Activated CD4-positive, alpha-beta T cell treated with anti-CD3 and anti-CD28 coated beads for 1 hour (primary cell): ENCODE measurements at places on chromosomes 2 and 18.

GRCh38 chr2:204670124-204670523 lies 124.8 kb downstream of the PARD3B start:
- no peak for DNase-seq

DNA sequence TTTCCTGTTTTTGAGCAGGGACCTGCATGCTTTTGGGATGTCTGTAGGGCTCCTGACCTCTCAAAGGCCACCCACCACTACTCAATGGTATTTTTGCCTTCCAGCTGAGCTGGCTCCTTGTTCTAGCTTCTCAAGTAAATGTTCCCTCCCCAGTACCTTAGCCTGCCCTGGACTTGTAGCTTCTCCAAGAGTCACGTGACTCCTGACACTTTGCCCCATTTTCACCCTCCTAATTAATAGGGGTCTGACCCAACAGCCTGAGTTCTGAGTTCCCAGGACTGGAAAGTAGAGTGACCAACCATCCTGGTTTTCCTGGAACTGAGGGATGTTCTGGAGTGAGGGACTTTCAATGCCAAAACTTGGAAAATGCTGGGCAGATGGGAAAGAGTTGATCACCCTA lies 4.0 kb downstream of the LBX2 start:
- DNase-seq = no peak

- no peak for DNase-seq
Observed at GRCh38 chr18:9822587-9823185, 63.1 kb upstream of the TXNDC2 start.

GRCh38 chr18:79778291-79778791 lies 19.4 kb upstream of the KCNG2 start:
- DNase-seq = no peak

GRCh38 chr18:75467281-75467795 lies 39.8 kb upstream of the SMIM21 start:
- DNase-seq = no peak

- DNase-seq = no peak
Observed at GRCh38 chr2:240443891-240444301, 8.4 kb downstream of the GPC1 start.

- DNase-seq = no peak
Observed at GRCh38 chr2:142983174-142983573, 105.7 kb downstream of the KYNU start.

- no peak for DNase-seq
Observed at GRCh38 chr2:232488721-232489300, 1.2 kb upstream of the ECEL1 start.

DNA sequence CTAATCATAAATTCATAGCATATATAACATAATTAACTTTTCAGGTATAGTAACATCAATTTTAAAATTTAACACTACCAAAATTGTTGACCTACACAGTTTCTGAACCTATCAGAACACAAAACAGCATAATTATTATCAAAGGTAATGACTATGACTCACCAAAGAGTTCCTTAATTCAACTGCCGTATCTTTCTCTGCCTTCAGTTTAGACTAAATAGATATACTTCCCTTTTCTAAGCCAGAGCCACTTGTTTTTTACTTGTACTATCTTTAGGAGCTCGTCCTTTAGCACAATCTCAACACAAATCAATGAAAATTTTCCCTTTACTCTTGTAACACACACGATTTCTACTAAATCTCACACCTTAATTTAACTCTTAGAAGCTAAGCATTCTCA lies 54.4 kb downstream of the CCDC88A start:
- no peak for DNase-seq

GRCh38 chr2:21836261-21836660 lies 712.5 kb downstream of the TDRD15 start:
- no peak for DNase-seq

GRCh38 chr2:162199913-162200312 lies 43.3 kb downstream of the FAP start:
- DNase-seq = no peak

GRCh38 chr2:171523088-171524017 lies 1.1 kb downstream of the CYBRD1 start:
- no peak for DNase-seq

GRCh38 chr2:83915381-83915780 lies 543.7 kb downstream of the SUCLG1 start:
- DNase-seq = no peak

- DNase-seq = no peak
Observed at GRCh38 chr2:170113168-170113894, 64.6 kb upstream of the MYO3B start.

DNA sequence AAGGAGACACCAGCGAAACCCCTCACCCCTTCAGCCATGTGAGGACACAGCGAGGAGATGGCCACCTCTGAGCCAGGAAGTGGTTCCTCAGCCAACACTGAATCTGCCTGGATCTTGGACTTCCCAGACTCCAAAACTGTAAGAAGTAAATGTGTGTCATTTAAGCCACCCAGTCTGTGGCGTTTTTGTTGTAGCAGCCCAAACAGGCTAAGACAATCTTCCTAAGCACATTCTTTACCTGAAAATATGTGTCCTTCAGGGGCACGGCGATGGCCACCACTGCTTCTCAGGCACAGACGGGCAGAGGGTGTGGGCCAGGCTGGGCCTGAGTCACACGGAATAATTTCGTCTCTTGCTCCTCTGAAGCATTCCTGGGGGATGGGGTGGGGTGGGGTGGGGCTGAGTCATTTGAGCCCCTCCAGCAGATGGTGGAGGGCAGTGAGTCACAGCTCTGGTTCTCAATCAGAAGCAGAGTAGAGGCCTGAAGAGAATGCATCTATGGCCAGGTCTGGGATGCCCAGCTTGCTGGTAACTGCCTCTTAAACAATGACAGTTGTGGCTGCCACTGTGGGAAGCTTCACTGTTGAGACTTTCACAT lies 142.4 kb downstream of the CAPN13 start:
- no peak for DNase-seq

- no peak for DNase-seq
Observed at GRCh38 chr2:44614940-44615339, 253.2 kb downstream of the CAMKMT start.

DNA sequence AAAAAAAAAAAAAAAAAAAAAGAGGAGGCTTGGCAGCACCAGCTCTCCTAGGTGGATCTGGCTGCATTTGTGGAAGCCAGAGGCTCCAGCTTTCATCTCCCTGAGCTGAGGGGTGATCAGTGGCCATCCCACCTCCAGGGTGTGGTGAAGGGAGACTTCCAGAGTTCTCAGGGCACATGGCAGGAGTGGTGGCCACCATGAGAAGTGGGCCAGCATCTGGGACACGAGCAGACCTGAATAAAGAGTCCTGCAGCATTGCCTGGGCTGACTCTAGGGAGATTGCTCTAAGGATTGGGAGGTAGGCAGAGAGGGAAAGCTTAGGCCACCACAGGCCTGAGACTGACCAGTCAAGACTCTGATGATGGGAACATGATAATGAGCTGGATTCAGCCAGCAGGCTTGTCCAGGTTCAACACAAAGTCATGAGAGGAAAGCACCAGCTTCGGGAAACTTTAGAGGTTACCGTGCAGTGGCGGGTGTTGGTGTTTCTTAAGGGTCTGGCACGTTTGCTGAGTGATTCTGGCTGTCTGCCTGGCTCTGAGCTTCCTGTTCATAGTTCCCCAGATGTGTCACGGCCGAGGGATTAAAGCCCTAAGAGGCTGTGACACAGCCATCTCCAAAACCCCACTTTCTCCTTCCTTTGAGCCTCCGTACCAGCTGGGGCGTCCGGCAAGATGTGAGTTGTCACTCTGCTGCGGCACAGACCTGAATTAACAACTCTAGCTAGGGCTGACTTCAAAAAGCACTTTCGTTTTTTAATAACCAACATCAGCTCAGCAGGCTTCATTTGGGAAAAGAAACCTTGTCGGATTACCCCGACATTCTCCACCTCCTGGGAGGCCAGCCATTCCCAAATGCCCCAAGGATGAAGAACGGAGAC lies 38.3 kb upstream of the IL1R1 start:
- peak; percentile 22 for DNase-seq

DNA sequence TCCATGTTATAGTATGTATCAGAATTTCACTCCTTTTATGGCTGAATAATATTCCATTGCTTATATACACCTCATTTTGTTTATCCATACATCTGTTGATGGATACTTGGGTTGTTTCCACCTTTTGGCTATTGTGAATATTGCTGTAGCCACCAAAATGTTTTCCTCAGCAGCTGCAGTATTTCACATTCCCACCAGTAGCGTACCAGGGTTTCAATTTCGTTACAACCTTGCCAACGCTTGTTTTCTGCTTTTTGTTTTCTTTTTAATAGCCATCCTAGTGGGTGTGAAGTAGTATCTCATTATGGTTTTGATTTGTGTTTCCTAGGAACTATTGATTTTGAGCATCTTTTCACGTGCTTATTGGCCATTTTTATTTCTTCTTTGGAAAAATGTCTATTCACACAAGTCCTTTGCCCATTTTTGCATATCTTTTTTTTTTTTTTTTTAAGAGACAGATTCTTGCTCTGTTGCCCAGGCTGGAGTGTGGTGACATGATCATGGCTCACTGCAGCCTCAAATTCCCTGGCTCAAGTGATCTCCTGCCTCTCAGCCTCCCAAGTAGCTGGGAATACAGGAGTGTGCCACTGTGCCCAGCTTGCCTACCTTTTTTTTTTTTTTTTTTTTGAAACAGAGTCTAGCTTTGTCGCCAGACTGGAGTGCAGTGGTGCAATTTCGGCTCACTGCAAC lies 14.2 kb downstream of the UBXN2A start:
- DNase-seq = no peak

DNA sequence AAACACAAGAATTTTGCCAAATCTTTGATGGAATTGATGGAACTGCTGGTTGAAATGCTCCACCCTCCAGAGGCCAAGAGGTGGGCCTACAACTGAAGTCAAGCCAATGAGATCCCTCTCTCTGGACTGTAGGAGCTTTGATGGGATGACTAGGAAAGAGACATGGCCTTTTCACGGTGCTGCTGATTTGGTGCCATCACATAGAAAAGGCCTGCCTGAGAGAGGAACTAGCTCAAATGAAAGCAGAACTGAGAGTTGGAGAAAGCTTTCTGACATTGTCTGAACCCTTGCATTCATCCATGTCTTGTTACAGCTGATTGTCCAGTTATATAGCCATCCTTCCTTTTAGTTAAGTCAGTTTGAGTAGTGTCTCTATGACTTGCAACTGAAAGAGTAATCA lies 283.8 kb upstream of the LYPD1 start:
- DNase-seq = no peak

- DNase-seq = no peak
Observed at GRCh38 chr2:47530105-47530760, 127.3 kb downstream of the MSH2 start.

DNA sequence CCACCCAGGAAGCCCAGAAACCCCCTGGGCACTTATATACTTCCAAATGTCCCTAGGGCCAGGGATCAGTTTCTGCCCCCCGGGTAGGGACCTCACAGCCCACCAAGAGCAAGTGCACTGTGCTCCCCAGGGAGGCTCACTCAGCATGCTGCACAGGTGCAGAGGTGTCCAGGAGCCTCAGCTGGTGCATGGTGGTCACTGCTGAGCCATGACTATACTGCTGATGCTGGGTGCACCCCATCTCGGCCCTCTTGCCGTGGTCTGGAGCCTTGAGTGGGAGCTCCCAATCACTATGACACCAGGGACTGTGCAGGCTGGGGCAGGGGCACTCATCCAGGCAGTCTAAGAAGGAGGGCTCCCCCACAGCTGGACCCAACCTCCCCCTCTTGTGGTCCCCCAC lies 617.8 kb upstream of the RAB6C start:
- no peak for DNase-seq

DNA sequence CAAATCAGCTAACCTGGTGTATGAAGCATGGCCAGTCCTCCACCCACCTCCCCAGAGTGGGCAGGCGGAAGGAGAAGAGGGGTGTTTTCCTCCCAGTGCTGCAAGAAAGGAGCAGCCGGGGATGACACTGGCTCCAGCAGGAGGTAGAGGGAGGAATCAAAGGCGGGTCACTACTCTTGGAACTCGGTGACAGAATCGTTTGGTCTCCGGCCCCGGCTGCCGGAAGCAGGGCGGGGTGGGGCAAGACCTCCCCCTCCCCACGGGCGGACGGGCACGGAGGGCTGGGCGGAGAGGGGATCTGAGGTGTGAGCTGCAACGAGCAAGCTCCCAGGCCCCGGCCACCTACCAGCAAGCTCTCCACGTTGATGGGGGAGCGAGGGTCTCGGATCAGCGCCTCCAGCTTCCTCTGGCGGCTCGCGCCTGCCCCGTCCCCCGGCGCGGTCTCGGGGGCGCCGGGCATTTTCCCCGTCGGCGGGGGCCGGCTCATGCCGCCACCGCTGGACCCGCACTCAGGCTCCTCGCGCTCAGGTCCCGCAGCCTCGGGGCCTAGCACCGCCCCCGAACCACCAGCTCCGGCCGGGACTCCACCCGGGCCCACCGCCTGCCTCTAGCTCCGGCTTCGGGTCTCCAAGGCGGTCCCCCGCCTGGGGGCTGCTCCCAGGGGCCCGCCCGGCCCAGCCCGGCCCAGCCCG lies 640 bp downstream of the ROCK2 start:
- DNase-seq = no peak

GRCh38 chr2:231682603-231683291 lies 25.6 kb upstream of the PTMA start:
- no peak for DNase-seq

GRCh38 chr2:41717839-41718238 lies 330.0 kb upstream of the PKDCC start:
- no peak for DNase-seq

GRCh38 chr2:46645681-46646162 lies 166.4 kb downstream of the TMEM247 start:
- DNase-seq = no peak

GRCh38 chr18:36593641-36594040 lies 235.2 kb downstream of the TPGS2 start:
- DNase-seq = no peak

DNA sequence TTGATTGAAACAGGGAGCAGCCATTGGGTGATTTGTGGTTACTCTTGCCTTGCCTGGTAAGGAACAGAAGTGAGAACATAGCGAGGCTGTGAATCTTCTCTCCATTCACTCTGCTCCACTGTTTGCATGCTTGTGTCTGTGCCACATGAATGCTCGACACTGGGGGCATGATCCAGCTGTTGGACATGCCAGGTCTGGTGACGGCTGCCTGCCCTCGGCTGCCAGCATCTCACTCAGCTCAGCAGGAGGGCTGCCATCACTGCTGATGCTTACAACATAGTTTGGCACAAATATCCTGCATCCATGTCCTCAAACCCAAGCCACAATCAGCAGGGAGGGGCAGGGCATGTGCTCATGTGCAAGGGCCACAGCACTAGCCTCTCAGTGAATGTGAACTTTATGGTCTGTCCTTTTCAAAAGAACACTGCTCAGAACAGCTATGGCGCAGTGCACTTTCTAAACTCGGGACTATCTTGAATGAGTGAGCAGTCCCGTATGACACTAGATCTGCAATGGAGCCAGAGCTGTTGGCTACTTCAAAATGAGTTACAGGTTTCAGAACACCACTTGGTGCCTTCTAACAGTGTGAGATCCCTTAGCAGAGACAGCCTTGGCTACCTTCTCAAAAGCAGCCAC lies 126.3 kb downstream of the NRP2 start:
- DNase-seq = no peak
